ENCODE measurements at places on chromosomes 4 and X.

GRCh38 chrX:63652086-63652765, 132.8 kb downstream of the ARHGEF9 start:
- no peak for DNase-seq

- DNase-seq = no peak
Observed at GRCh38 chr4:5098176-5098575, 46.9 kb downstream of the STK32B start.

- no peak for DNase-seq
Observed at GRCh38 chr4:127047930-127048329, 584.8 kb upstream of the INTU start.

GRCh38 chrX:119753639-119754257, 4.6 kb upstream of the SOWAHD start:
- DNase-seq = peak; percentile 81

DNA sequence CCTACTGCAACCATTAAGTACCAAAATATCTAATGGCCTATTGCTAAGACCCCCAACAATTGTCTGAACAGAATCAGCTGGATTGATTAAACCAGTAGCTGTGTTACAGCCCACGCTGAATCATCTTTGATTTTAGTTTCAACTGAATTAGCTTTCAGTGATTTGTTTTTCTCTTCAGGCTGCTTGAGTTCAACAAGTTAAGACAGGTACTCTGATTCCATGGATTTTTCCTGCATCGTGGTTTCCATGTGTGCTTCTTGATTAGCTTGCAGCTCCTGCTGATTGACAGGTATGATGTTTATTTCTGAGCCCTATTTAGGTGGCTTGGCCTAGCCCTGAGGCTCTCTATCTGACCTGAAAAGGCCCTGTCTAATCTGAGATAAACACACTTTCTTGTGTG, 91.3 kb downstream of the GUCY2F start:
- no peak for DNase-seq

DNA sequence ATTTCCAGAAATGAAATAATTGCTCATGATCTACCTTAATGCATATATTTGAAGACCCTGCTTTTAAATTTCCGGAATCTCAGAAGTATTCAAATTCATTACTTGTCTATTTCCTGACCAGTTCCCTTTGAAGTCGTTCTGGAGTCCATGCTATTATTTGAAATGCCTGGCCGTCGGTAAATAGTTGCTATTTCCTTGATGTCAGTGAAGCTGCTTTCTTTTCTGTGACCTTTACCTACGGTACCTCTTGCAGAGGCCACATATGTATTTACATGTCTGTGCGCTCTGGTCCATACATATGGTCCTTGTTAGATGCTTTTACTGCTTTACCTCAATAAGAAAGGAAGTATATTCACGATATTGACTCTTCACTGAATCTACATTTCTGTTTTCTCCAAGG, 199.7 kb downstream of the PAPSS1 start:
- DNase-seq = no peak
